ENCODE measurements at places on chromosomes 16 and 17.
A peak's percentile ranks its signal among the peaks of the same experiment; 100 is the strongest.

DNA sequence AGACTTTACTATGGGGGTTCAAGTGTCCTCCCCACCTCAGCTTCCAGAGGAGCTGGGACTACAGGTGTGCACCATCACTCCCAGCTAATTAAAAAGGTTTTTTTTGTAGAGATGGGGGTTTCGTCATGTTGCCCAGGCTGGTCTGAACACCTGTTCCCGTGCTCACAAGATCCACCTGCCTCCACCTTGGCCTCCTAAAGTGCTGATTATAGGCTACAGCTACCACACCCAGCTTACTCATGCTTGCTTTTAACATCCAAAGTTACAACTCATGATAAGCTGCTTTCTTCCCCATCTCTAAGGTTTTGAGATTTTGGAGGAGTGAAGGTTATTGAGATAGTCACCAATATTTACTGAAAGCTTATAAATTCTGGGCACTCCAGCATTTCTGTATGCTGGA, 2.6 kb downstream of the NUP88 start:
- no peaks in the 10 kb centered on the region for H3K27me3 ChIP-seq
- H3K36me3 ChIP-seq: peaks cover 64% of the 10 kb centered on the region
- no peak for DNase-seq
- no peak overlapping the region for H3K4me3 ChIP-seq
- H3K4me1 ChIP-seq: peaks cover 55% of the 10 kb centered on the region
- H3K27ac ChIP-seq: no peak overlapping the region

- DNase-seq: no peak
- no peaks in the 10 kb centered on the region for H3K36me3 ChIP-seq
- peak overlapping the region; percentile 84 for H3K4me3 ChIP-seq
- H3K27me3 ChIP-seq: peaks cover 50% of the 10 kb centered on the region
These were observed 2.7 kb upstream of the HES7 start for GRCh38 chr17:8126491-8127066.

DNA sequence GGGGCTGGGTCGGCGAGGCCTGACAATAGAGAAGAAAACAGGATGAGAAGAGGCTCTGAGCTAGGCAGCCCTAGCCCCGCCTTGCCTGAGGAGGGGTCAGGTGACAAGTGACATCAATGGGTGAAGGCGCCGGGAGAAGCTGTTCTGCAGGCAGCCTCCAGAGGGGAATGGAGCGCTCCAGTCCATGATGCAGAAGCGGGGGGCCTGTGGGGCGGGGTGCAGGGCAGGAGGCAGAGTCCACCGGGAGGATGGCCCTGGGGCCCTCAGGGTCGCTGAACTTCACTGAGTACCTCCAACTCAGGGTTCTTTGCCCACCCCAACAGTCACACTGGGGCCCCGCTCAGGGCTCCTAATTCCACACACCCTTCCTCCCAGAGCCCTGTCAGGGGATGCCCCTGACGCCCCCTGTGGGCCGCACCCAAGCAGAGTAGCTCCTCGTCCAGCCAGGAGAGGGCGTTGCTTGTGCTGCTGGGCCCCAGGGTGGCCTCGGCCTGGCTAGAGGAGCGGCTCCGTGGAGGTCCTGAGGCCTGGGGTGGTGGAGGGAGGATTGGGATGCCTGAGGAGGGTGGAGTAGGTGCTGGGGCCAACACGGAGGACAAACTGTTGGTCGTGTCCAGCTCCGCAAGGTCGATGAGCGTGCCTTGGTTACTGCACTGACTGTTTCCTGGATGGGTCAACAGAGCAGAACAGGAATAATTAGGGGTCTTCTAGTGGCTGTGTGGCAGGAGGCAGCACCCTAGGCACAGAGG, 20.8 kb downstream of the GGA3 start:
- H3K27me3 ChIP-seq: no peaks in the 10 kb centered on the region
- peaks cover 44% of the 10 kb centered on the region for H3K4me1 ChIP-seq
- no peak for DNase-seq
- H3K36me3 ChIP-seq: peaks cover 98% of the 10 kb centered on the region
- no peak overlapping the region for H3K27ac ChIP-seq

- no peaks in the 10 kb centered on the region for H3K4me1 ChIP-seq
- no peaks in the 10 kb centered on the region for H3K36me3 ChIP-seq
- no peaks in the 10 kb centered on the region for H3K27me3 ChIP-seq
- DNase-seq: no peak
These were observed 743.6 kb downstream of the KCNJ2 start for GRCh38 chr17:70912716-70913485.

DNA sequence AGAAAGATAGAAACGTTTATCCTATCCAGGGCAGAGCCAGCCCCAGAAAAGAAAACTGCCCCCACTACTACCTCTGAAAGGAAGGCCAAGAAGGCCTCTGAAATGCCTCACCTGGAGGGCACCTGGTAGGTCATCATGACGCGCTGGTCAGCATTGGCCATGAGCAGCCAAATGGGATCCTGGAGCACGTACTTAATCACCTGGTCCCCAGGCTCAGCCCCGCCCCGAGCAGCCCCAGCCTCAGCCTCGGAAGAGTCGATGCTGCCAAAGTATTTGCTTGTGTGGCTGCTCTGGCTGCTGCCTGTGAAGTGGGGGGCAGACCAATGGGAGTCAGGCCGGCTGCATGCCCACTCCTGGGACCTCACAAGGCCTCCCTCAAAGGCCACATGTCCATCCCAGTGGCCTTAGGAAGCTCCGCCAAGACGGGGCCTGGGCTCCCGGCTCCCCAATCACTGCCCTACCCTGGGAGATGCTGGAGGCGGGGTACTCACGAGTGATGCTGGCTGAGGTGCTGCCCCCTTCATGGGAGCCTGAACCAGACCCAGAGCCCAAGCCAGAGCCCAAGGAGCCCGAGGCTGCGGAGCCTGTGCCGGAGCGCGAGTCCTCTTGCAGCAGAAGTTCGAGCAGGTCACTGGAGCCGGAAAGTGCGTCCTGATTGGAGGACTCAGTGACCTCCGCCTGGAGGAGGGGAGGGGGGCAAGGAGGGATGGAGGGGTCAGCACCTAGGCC, 9.9 kb downstream of the PER1 start:
- H3K27me3 ChIP-seq: no peaks in the 10 kb centered on the region
- peak overlapping the region; percentile 89 for H3K27ac ChIP-seq
- no peak overlapping the region for H3K4me3 ChIP-seq
- DNase-seq: no peak
- H3K4me1 ChIP-seq: peaks cover 89% of the 10 kb centered on the region

DNA sequence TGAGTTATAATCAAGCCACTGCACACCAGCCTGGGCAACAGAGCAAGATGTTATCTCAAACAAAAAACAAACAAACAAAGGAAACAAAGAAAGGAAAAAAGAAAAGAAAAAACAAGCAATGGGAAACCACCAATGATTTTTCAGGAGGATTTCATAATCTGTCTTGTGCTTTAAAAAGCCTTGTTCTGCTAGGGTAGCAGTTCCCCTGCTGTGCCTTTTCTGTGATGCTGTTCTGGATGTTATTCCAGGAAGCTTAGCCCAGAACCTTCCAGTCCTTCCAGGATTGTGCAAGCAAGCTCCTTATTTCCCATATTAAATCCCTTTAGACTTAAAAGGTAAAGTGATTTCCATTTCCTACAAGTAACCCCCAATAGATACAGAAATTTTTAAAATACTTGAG, 171.1 kb downstream of the ABCC12 start:
- DNase-seq: no peak
- H3K27ac ChIP-seq: no peak overlapping the region
- H3K27me3 ChIP-seq: peaks cover 17% of the 10 kb centered on the region
- no peak overlapping the region for H3K4me3 ChIP-seq

- H3K36me3 ChIP-seq: no peaks in the 10 kb centered on the region
- peaks cover 88% of the 10 kb centered on the region for H3K27me3 ChIP-seq
- no peak overlapping the region for H3K27ac ChIP-seq
- H3K4me1 ChIP-seq: no peaks in the 10 kb centered on the region
- no peak overlapping the region for H3K4me3 ChIP-seq
- no peak for DNase-seq
These were observed 1.3 kb downstream of the PRSS21 start for GRCh38 chr16:2818272-2818876.

GRCh38 chr16:78291604-78292003, 192.2 kb downstream of the WWOX start:
- no peaks in the 10 kb centered on the region for H3K36me3 ChIP-seq
- no peaks in the 10 kb centered on the region for H3K27me3 ChIP-seq
- H3K4me3 ChIP-seq: no peak overlapping the region
- H3K27ac ChIP-seq: no peak overlapping the region
- peak; percentile 24 for DNase-seq

DNA sequence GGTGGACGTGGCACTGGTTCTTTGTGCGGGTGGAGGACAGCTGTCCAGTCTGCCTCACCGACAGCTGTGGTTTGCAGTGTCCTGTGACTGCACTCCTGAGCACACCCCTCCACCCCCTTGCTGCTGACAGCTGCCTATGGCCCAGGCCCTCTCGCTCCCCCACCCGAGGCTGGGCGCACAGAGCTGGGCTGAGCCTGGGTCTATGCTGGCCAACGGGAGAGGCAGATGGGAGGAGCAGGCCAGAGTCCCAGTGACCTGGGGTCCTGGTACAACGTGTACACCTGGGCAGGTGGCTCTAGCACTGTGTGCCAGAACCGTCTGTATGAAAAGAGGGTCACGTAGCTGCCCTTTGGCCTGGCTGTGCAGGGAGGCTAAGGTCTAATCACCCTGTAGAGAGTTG, 30.5 kb downstream of the BAIAP2 start:
- no peaks in the 10 kb centered on the region for H3K27me3 ChIP-seq
- no peak for DNase-seq
- H3K4me1 ChIP-seq: peaks cover 63% of the 10 kb centered on the region
- no peak overlapping the region for H3K4me3 ChIP-seq
- no peak overlapping the region for H3K27ac ChIP-seq

GRCh38 chr17:50259477-50260324, 14.6 kb upstream of the TMEM92 start:
- no peaks in the 10 kb centered on the region for H3K4me1 ChIP-seq
- H3K27me3 ChIP-seq: peaks cover 77% of the 10 kb centered on the region
- no peak for DNase-seq
- no peak overlapping the region for H3K27ac ChIP-seq

- H3K4me3 ChIP-seq: no peak overlapping the region
- H3K36me3 ChIP-seq: no peaks in the 10 kb centered on the region
- no peaks in the 10 kb centered on the region for H3K4me1 ChIP-seq
- no peak for DNase-seq
- H3K27me3 ChIP-seq: peaks cover 31% of the 10 kb centered on the region
These were observed 62.0 kb upstream of the MARCHF10 start for GRCh38 chr17:62870030-62870541.

GRCh38 chr16:82832821-82833220, 206.1 kb downstream of the CDH13 start:
- H3K4me3 ChIP-seq: no peak overlapping the region
- DNase-seq: no peak
- H3K36me3 ChIP-seq: no peaks in the 10 kb centered on the region
- peaks cover 26% of the 10 kb centered on the region for H3K4me1 ChIP-seq

GRCh38 chr17:60252459-60252858, 102.7 kb downstream of the CA4 start:
- no peaks in the 10 kb centered on the region for H3K4me1 ChIP-seq
- no peak for DNase-seq
- no peak overlapping the region for H3K27ac ChIP-seq
- no peaks in the 10 kb centered on the region for H3K27me3 ChIP-seq
- peaks cover 61% of the 10 kb centered on the region for H3K36me3 ChIP-seq

DNA sequence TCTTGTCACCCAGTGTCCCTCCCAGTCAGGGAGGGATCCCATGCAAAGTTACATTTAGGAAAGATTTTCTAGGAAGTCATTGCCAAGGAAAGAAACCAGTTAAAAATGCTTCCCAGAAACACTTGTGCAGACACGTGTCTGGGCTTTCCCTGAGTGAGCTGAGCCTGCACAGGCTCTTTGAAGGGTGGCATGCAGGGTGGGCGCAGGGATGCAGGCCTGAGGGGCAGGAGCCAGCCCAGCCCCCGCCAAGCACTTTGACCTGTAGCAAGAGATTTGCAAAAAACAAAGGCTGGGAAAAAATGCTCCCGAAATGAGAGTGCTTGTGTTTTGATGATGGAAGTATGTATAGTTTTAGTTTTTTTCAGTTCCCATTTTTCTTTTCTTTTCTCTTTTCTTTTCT, 52.4 kb downstream of the B9D1 start:
- H3K4me3 ChIP-seq: no peak overlapping the region
- H3K36me3 ChIP-seq: peaks cover 38% of the 10 kb centered on the region
- H3K4me1 ChIP-seq: peaks cover 83% of the 10 kb centered on the region
- no peak for DNase-seq
- H3K27ac ChIP-seq: no peak overlapping the region

GRCh38 chr16:2160915-2161551, 5.5 kb downstream of the TRAF7 start:
- peak overlapping the region; percentile 67 for H3K27ac ChIP-seq
- peaks cover 5% of the 10 kb centered on the region for H3K36me3 ChIP-seq
- H3K27me3 ChIP-seq: no peaks in the 10 kb centered on the region

DNA sequence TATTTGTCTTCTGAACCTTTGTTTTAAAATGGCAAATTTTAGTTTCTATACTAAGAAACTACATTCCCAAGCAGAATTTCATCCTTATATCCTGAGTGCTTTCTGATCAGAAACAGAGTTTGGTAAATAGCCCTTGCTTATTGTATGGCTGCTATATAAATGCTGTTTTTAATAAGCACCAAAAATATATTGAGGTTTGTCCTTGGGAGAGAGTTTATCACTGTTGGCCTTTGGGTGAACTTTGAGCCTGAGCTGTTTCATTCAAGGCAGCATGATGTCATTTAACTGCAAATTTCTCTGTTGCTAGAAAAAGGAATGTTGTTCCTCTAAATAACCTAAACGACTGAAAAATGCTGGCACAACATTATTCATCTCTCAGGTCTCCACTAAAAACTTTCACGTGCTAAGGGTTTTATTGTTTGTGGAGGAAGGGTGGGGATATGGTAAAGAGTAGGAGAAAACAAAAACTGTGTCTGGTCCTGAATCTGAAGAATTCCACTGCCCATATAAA, 334.3 kb upstream of the TBX2 start:
- no peaks in the 10 kb centered on the region for H3K27me3 ChIP-seq
- peak overlapping the region; percentile 40 for H3K27ac ChIP-seq
- DNase-seq: no peak
- no peaks in the 10 kb centered on the region for H3K36me3 ChIP-seq
- H3K4me3 ChIP-seq: peak overlapping the region; percentile 10

DNA sequence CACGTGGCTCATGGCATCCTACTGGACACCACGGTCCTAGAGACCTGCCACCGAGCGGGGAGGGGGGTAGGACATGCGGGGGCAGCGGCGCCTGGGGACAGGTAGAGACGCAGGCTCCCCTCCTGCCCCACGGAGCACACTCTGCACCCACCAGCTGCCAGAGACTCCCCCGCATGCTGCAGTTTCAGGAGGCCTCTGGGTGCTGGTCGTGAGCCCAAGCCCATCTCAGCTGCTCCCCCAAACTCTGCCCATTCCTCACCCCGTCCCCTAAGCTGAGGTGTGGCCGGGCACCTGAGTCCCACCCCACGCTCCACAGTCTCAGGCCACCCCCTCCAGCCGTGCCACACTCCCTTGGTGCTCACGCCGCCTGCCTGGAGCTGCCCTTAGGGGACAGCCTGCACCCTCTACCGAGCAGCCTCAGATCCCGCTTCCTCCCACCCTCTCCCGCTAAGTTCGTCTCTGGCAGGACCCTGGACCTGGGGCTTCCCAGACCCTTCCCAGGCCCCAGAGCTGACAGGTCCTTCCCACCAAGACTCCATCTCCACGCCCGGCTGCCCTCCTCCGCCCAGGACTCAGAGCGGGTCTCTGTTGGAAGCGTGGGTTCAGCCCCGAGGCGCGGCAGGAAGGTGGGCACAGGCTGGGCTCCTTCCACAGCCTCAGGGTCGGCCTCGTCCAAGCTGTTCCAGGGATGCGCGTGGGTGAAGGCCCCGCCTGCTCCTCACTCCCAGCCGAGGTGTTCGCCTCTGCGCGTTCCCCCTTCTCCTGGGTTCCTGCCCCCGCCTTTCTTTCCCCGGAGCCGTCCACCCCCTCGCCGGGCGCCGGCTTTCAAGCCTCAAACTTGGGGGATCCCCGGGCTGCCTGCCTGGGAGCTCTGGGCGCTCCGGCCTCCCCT, 1.3 kb downstream of the RAB40B start:
- H3K4me3 ChIP-seq: peak overlapping the region; percentile 96
- H3K27me3 ChIP-seq: no peaks in the 10 kb centered on the region
- no peak overlapping the region for H3K27ac ChIP-seq
- DNase-seq: no peak
- H3K36me3 ChIP-seq: peaks cover 5% of the 10 kb centered on the region

Measured in left ventricle myocardium inferior (tissue), 1 donor.